ENCODE measurements at places on chromosomes 16 and 17.

DNA sequence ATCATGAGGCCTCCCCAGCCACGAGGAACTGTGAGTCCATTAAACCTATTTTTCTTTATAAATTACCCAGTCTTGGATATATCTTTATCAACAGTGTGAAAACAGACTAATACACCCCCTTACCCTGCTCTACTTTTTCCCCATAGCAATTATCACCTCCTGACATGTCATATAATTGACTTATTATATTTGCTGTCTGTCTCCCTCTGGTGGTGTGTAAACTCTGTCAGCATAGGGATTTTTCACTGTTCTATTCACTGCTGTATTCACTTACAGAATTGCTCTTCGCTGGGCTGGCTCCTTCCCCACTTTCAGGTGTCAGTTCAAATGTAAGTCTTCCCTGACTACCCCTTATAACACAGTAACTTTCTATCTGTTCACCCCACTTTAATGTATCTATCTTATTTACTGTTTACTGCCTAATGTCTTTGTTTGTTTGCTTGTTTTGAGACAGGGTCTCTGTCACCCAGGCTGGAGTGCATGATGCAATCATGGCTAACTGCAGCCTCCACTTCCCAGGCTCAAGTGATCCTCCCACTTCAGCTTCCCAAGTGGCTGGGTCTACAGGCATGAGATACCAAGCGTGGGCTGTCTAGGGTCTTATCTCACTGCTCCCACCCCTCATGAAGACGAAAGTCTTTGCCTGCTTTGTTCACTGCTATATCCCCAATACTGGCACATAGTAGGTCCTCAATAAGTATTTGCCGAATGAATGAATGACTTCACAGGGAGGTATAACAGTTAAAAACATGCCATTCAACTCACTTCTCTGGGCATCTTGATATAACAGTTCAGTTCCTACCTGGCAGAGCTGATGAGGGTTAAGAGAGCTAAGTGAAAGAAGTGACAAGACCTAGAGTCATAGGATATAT is 52.4 kb upstream of the CDH3 start:
- DNase-seq, result no peak

DNA sequence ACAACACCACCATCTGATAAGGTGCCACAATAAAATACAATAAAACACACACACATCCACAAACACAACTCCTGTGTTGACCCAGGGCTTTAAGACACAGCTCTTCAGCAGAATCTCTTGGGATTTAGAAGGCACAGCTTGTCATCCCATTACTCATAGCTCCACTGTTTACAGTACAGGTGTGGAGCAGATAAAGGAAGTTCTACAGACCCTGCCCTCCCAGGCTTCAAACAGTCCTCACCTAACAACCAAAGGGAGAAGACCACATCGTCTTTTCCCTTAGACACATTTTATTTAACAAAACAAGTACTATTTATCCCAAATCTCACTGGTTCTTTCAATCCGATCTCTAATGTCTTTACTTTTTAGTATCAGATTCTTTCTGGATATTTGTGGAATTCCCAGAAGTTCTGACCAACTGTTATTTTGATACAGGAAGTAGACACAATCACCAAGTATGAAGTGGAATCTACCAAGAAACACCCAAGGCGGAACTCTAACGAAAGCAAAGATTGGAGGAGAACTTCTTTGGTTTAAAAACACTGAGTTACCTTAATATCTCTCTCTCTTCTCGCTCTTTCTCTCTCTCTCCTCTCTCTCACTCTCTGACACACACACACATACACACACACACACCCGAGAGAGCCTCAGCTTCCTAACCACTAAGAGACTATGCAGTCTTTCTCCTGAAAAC is 46.1 kb downstream of the CYTH1 start:
- DNase-seq, result no peak

DNA sequence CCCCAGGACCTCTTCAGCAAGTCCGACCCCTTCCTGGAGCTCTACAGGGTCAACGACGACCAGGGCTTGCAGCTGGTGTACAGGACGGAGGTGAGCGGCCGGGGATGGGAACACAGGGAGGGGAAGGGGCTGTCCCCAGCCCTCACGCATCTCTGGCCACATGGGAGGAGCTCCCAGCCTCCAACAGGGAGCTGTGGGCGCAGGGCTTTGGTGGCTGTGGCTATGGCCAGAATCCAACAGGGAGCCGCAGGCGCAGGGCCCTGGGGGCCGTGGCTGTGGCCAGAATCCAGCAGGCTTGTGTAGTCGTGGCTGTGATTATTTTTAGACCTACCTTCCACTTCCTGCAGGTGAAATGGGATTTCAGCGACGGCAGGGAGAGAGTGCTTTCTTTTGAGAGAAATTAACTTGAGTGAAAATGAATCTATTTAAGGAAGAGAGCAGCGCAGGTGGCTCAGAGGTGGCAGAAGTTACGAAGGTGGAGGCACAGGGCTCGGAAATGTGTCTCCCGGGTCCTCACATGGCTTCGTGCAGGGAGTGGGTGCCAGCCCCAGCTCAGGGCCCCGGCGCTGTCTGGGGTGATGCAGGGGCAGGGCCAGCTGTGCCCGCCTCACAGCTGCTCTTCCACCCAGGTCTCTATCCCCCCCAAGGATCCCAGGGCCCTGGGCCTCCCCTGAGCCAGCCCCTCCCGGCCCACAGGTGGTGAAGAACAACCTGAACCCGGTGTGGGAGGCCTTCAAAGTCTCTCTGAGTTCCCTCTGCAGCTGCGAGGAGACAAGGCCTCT is 9.4 kb downstream of the CPNE7 start:
- DNase-seq, result no peak

DNA sequence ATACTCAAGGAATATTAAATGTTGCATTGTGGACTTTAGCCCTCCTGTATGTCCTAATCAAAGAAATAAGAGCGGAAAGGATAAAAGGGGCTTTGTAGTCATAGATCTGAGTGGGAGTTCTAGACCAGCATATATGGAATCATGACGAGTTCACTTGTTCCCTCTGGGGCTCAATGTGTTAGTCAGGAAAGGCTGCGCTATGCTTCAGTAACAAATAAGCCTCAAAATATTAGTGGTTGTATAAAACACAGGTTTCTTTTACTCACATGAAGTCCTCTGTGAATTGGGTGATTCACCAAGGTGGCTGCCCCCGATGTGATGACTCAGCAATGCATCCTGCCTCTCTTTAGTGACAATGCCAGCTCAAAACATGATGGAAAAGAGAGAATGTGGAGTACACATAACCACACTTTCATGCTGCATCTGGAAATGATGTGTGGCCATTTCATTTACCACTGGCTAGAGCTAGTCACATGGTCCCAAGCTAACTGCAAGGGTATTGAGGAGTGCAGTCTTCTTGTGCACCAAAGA is 63.3 kb upstream of the IRX5 start:
- DNase-seq, result no peak

- no peak for DNase-seq
Observed at GRCh38 chr16:76222087-76222486, 55.1 kb upstream of the CNTNAP4 start.

DNA sequence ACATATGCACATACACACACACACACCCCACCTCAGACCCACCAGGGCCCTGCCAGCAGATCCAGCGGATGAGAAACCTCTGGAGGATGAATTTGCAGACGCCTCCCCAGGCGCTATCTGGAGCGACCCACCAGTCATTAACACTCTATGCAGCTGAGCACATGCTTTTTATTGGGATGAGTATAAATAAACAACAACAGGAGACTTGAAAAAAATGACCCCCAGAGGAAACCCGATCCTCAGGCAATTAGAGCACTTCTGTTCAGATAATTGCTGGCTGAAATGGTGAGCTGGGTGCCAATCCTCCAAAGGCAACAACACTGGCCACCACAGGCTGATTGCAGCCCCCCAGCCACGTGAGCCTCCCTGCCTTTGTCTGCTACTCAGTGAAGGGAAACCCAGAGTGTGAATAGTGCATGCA is 32.9 kb downstream of the DYNLRB2 start:
- no peak for DNase-seq
